ENCODE measurements at places on chromosomes 11 and 22.

DNA sequence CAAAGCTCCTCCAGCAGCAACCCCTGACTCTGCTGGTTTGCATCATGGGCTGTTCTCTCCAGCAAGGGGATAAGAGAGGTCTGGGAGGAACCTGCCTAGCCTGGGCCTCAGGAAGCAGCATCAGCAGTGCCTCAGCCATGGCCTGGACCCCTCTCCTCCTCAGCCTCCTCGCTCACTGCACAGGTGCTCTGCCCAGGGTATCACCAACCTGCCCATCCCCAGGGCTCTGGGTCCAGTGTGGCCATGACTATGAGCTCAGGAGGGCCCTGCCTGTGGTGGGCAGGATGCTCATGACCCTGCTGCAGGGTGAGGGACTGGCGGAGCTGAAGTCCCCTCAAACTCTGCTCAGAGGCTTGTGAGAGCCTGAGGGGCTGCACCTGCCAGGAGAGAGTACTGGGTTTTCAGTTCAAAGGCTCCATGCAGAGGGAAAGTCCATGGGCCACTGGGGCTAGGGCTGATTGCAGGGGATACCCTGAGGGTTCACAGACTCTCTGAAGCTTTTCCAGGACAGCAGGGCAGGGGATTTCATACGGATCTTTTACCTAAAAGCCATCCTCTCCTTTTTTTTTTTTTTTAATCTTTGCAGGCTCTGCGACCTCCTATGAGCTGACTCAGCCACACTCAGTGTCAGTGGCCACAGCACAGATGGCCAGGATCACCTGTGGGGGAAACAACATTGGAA lies 115.8 kb upstream of the IGLL5 start:
- DNase-seq: no peak

DNA sequence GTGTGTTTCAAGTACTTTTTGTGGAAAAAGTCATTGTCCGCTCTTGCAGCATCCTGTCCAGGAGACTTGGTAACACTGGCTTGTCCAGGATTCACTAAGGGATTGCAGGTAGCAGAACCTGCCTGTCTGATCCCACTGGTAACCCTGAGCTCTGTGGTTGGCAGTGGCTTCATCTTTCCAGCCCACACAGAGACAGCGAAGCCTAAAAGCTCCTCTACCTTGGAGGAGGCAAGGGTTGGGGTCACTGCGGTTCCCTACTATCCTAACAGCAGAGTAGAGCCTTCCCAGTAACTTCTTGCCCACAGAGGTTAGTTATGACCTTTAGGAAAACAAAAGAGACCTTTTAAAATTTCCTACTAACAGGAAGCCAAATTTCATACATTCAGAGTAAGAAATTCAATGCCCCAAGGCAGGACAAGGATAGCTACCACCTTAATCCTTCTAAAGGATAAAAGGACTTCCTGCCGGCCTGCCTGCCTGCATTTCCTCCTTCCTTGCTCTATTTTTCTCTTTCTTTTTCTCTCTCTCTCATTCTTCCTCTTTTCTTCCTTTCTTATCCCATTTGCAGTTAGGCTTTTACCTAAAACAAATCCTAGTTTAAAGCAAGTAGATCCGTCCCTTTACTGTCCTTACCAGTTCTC lies 8.4 kb upstream of the RCN1 start:
- no peak for DNase-seq

DNA sequence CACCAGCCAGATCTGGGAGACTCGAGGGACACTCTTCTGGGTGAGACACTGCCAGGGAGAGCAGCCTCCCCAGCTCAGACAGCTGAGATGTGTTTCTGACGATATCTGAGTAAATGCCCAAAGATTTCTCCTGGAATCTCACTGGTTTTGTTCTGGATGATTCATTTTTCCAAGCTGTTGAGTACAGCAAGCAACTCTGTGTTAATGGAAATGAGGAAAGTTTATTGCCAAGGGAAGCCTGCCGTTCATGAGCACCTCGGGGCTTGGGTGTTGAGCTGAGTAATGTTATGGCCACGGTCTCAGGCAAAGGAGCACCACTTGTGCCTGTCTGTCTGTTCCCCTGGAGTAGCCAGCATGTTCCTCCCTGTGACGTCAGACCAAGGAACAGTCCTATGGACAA lies 1132.4 kb downstream of the BRD1 start:
- no peak for DNase-seq

DNA sequence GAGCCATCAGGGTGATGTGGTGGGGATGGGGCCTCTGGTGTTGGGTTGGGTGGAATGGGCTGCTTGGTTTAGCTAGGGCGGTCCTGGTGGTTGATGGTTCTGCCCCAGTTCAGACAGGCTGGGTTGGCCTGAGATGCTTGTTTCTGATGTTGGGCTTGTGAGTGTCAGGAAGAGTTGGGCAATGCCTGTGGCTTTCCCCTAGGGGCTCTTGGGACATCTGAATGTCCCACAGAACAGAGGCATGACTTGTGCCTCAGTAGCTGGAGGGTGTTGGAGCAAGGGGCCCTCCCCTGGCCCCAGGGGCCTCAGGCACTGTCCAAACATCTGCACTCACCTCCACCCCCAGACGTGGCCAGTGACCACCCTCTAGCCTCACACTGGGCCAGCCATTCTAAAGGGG lies 14.0 kb upstream of the CTSD start:
- DNase-seq: no peak

DNA sequence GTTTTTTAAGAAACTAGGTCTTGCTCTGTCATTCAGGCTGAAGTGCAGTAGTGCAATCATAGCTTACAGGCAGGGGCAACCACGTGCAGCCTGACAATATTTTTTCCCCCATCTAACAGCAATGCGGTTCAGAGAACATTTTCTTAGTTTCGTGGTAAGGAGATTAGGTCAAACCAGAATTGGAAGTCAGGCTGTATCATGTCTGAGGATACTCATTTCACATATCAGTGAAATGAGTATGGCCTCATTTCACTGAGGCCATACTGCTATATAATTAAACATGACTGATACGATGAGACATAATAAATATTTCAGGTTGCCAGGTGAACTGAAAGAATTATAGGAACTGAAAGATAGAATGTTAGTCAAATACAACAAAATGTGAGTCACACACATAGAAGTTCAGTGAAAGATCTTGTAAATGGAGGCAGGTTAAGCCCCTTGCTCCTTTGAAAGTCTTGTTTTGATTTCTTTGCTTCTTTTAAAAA lies 32.5 kb upstream of the IZUMO1R start:
- DNase-seq: peak; percentile 44

GRCh38 chr11:125092669-125093068 lies 18.8 kb downstream of the TMEM218 start:
- no peak for DNase-seq

- DNase-seq: no peak
Observed at GRCh38 chr11:121351083-121351630, 58.6 kb downstream of the SC5D start.

DNA sequence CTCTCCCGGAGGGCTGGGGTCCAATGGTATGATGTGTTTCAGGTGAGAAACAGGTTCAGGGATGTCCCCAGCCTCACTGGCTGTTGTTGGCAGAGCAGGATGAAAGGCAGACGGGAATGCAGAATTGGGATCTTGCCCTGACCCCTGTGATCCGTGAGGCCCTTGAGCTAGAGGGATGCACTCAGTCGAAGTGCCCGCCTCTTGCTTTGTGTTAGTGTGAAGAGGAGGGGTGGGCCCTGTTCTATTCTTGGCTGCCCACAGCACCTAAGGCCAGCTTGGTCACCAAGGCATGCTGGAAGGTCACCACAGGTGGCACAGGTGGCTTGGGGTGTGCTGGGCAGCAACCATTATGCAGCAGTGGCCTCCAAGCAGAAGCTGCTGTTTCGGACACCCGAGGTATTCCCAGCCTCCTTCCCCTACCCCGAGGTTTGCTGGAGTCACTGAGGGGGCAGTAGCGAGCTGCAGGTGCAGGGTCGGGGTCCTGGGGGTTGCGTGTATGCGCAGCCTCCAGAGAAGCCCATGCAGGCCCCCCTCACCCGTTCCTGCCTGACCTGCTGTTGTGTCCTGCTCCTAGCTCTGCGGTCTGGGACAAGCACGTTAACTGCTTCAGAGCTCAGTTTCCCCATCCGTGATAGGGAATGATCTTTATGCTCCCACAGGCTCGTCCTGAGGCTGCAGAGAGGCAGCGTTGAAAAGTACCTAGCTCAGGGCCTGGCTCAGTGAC lies 13.0 kb downstream of the LRP5 start:
- no peak for DNase-seq

DNA sequence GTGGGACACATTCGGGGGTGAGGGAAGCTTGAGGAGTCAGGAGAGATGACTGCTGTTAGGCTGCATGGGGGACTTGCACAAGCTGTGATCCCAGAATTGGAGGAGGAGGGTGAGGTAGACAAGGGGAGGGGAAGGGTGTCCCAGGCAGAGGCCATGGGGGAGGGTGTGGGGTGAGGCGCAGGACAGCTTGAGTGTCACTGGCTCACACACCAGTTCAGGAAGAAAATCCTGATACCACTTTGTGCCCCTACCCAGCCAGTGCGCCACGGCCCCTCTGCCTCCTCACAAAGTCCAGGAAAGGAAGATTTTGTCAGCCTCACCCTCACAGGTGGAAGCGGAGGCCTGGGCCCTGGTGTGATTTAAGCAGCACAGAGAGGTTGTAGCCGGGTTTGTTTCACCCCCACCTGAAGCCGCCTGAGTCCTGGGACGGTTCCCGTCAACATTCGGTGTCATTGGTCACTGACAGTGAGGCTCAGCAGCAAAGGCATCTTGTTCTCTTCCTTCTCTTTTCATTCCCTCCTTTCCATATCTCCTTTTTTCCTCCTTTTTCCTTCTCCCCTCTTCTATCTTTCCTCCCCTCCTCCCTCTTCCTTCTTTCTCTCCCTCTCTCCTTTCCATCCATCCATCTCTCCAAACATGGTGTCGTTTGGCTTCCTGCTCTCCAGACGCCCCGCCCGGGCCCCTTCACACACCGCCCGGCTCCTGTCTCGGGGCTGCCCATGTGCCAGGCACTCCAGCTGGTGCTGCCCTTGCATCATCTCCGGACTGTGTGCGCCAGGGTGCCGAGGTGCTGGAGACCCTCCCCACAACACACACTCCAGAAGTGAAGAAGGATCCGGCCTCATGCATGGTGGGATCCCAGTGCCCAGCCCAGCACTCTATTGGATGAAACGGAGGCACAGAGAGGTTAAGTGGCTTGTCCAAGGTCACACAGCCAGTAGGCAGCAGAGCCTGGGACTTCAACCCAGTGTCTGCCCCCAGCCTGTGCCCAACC lies 89.3 kb downstream of the MPPED1 start:
- no peak for DNase-seq

All from activated CD4-positive, alpha-beta T cell treated with anti-CD3 and anti-CD28 coated beads, Interleukin-2, Interleukin-6, amounts not matched to agents 100 ng/mL and 50 ng/mL, durations not matched to agents 16 hours and 8 hours (primary cell).